ENCODE measurements at places on chromosomes 6 and 20.

DNA sequence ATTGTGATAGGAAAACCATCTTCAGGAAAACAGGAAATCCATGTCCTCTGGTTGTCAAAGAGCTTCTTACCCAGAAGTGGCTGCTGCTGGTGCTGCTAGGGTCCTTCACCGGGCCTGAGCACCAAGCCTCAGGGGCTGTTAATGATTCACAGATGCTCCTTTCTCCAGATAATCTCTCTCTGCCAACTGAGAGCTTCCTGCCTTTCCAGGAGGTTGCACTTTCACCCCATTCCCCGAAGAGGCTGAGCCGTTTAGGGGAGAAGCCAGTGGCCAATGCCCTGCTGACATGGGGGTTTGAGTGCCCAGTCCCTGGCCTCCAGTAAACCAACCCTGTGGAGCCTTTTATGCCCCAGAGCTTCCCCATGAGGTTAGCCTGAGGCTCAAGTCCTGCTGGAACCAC is 122.4 kb downstream of the CBLN4 start:
- no peak for DNase-seq

- no peak for DNase-seq
Observed at GRCh38 chr20:17522528-17522927, 8.7 kb downstream of the BFSP1 start.

DNA sequence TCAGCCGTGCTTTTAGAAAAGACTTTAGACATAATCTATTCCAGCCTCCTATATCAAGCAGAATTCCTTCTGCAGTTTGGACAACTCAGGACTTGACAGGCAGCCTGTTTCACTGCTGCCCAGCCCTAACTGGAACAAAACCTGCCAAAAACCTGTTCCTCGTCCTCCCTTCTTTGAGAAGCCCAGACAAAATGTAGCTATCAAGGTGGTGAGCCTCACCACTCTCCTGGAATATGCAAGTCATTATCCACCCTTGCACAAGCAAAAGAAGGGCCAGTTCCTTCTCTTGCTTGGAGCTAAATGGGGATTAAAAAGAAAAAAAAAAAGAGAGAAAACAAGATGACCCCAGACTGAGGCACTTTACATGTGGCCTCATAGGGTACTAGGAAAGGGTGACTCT is 64.2 kb downstream of the TFAP2A start:
- no peak for DNase-seq

DNA sequence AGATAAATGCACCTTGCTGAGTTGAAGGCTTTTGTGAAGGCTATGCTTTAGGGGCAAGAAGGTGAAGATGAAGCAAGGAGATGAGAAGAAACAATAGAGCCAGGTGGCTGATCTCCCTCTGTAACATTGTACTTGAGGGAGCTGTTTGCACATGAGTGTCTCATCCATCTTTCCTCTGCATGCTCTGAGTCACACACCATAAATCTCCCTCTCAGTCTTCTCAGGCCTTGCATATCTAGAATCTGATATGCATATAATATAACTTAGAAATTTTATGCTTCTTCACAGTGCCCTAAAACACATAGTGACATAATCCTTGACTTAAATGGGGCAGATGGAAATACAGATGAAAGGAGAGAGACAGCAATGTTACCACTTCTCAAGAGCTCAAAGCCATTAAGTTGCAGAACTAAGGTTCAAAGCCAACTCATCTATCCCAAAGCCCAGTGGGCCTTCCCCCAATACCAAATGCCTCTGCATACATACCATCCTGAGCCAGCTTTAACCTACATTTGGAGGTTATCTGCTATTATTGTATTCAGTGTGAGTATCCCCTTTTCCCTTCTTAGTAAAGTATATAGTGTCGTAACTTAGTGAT is 62.4 kb upstream of the STXBP5 start:
- DNase-seq = no peak

DNA sequence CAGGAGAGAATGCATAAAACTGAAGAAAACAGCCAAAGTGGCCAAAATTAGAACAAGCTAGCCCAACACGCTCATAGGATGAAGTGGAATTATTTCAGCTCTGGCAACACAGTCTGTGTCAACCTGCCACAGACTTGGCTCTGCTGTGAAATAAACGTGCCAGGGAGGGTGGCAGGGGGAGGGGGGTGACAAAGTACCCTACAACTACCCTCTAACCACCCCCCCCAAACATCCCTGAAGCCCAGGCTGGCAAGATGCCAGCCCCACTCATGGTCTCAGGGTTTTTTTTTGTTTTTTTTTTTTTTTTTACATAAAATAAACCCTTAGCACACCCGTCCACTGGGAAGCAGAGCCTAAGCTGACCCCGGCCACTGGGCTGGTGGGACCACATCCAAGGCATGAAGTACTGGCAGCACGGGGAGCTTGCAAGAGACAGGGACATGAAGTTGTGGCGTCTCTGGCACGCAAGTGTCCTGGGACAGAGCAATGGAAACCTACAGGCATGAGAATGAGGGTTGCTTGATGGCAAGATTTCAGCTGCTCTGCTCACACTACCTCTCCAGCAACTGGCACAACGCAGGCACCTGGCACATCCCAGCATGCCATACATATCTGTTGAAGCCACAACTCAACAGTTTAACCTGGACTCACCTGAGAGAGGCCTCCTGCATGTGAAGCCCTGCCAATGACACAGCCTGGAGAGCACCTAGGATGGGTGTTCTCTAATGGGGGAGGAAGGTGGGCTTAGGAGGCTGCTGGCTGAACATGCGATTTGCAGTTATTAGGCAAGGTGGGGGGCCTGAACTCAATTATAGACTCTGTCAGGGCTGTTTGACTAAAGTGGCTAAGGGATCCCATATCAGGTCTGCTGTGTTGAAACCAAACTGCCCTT is 76.4 kb downstream of the TRAM2 start:
- no peak for DNase-seq

- DNase-seq = no peak
Observed at GRCh38 chr6:156647140-156647784, 129.9 kb upstream of the ARID1B start.

DNA sequence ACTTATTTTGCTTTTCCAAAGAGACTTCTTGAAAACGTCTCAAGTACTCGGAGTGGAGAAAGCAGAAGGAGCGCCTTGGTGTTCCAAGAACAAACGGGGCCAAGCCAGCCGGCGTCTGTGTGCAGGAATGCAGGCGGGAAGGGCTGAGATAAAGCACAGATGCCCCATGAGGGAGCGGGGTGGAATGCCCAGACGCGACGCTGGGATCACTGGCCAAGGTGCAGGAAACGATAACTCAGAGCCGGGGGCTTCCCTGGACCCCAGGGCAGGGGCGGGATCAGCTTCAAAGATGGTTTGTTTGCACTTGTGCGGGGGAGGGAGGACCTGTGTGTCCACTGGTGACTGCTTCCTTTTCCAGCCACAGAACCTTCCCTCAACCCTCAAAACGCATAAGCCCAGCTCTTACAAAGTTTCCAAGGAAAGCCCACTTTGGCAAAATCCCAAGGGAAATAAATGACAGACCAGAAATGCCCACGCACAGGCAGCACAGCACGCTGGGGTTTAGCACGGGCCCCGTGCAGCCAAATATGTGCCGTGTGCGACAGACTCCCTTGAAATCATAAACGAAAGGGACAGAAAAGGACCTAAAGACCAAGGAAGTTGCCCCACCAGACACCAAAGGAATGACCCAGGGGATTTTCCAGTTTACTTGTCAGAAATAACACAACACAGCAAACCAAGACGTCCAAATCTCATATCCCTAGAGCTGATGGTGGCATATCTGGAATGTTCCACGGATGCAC is 113.9 kb downstream of the NFATC2 start:
- peak; percentile 21 for DNase-seq

- DNase-seq = peak; percentile 42
Observed at GRCh38 chr6:147873816-147874215, 365.3 kb downstream of the SAMD5 start.

GRCh38 chr20:25460566-25461280 is 53.2 kb downstream of the GINS1 start:
- no peak for DNase-seq

GRCh38 chr20:62359043-62359490 is 8.0 kb downstream of the LAMA5 start:
- no peak for DNase-seq

- peak; percentile 55 for DNase-seq
Observed at GRCh38 chr6:41505122-41506049, 40.8 kb upstream of the FOXP4 start.

- no peak for DNase-seq
Observed at GRCh38 chr20:7712661-7713060, 227.6 kb downstream of the HAO1 start.

Measured in fibroblast of gingiva (primary cell).